Left ventricle myocardium inferior (tissue), 1 donor: ENCODE measurements at places on chromosomes 7 and 10. TPM values are rescaled to one million over a fixed set of nuclear protein-coding genes. Genes with fewer than 3 reads are reported as not detected.

DNA sequence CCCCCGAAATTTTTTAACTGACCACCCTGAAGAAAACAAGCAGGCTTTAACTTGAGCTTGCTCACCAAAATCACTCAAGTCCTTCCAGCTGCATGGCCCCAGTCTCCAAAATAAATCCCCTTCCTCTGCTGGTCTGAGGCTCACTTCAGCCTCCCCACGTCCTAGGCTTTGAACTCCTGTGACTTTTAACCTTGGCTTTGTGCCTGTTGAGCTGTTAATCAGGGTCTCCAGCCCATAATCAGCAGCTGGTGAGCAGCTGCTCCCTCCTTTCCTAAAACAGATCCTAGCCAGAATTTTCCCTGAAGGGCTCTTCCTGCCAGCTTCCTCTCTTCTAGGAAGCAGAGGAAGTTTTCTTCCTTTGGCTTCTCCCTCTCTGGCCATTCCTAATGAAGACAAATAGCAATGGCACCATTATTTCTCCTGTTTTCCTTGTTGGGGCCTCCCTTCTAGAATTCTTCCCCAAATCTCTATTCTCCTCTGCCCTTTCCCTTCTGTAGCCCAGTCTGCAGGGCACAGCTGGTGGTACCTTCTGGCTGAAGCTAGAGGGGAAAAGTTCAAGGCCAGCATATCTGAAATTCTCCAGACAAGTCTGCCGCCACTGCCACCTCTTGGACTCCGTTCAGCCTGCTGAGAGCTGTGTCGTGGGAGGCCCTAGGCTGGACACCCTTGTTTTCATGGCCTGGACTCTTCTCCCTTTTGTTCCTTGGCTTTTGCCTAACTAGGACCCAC lies 152.1 kb downstream of the NOC3L start:
- DNase-seq, result no peak

- DNase-seq, result no peak
These were observed 40.4 kb downstream of the NPVF start for GRCh38 chr7:25187932-25188331.

DNA sequence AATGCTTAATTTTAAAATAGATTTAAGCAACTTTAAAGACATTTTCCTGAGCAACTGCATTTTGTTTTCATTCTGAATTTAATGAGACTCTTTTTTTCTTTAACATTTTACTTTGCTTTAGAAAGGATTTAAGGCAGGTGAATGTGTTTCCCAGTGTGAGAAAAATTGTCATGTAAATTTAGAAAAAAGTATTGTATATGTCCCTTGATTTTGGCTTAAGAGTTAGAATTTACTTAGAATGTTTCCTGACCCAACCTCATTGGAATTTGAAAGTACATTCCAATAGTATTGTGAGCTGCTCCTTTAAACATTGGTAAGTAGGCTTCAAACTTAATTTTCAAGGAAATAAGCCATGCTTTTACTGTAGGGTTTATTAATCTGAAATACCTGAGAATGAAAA lies 110.2 kb downstream of the PTEN start:
- no peak for DNase-seq

GRCh38 chr7:6271060-6271658 lies 1.3 kb downstream of the CYTH3 start:
- DNase-seq, result peak; percentile 53

- DNase-seq, result no peak
These were observed 58.4 kb upstream of the FZD8 start for GRCh38 chr10:35700487-35700882.

- DNase-seq, result no peak
These were observed 423.4 kb downstream of the DNAJB6 start for GRCh38 chr7:157760004-157760730.

GRCh38 chr10:84191106-84191505 lies 3.2 kb upstream of the CDHR1 start:
- no peak for DNase-seq

DNA sequence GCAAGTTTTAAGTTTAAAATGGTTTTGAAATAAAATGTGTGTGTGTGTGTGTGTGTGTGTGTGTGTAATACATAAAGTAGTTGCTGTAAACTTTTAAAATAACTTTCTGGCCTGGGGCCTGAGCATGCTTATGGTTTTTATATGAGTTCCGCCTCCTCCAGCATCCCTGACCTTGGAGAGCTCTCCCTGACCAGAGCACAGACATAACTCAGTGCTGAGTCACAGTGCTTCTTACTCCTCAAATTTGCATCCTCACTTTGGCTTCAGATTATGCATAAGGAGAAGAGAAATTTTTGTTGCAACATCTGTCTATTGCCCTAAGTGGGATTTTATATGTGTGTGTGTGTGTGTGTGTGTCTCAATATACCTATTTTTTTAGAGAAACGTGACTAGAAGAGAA lies 200.8 kb downstream of the ELMO1 start:
- no peak for DNase-seq

GRCh38 chr7:3007696-3008095 lies 36.0 kb downstream of the CARD11 start:
- DNase-seq, result no peak

DNA sequence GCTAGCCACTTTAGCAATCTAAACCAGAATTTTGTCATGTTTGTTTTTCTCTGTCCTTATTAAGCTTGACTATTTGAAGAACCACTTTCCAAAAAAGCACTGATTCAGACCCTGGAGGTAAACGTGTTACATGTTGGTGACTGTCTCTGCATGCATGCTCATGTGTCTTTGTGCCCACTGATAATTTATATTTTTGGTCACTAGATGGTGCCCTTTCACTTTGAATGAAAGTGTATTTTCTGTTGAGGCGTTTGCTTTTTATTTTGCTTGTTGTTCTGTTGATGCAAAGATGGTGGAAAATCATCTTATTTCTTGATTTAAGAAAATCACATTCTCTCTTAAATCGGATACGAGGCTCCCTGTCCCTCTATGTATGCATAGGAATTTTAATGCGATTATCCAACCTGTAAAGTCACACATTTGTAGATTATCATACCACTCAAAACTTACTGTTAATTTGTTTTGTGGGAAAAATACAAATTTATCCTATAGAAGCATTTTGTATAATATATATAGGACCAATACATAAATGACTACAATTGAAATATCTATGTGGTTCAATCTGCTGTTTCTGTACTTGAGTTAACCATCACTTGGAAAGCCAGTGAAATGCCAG lies 269.3 kb downstream of the BICC1 start:
- no peak for DNase-seq

- no peak for DNase-seq
These were observed 83.7 kb upstream of the EFCAB10 start for GRCh38 chr7:105664816-105665525.

Gene SOSTDC1
- total RNA-seq, result 0.85 TPM

Gene ADCY1
- total RNA-seq, result 2.8 TPM

Gene HSPA12A
- 15.0 TPM for total RNA-seq

Gene SEMA3E
- 0.27 TPM for total RNA-seq

Gene FGFR2
- 0.36 TPM for total RNA-seq
